CD4-positive, alpha-beta T cell treated with Interleukin-15 for 4 hours (primary cell): ENCODE measurements at places on chromosomes 2 and 18.
A peak's percentile ranks its signal among the peaks of the same experiment; 100 is the strongest.

DNA sequence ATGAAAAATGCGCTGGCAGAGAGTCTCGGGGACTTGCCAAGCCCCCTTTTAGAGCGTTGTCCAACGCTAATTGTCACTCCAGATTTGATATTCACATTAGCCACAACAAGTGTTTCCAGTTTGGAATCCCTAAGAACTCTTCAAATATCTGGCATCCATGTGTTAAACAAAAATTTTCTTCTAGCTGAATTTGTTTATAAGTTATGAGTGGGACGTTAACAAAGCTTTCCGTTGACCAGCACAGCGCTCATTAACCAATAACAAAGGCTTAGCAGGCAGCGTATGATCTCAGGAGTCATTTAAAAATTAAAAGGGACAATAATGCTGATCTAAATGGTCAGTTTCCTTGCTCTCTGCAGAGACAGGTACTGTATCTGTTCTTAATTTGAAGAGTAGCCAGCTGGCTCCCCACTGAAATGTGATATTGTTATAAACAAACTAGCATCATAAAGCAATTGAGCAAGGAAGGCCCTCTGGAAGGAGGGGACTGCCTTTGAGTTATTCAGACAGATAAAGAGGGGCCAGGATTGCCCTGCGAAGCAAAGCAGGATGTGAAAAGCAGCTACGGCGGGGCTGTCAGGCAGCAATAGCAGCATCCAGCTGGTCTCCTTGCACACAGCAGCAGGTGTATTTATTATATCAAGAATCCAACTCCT lies 337.2 kb upstream of the SALL3 start:
- DNase-seq, result no peak

DNA sequence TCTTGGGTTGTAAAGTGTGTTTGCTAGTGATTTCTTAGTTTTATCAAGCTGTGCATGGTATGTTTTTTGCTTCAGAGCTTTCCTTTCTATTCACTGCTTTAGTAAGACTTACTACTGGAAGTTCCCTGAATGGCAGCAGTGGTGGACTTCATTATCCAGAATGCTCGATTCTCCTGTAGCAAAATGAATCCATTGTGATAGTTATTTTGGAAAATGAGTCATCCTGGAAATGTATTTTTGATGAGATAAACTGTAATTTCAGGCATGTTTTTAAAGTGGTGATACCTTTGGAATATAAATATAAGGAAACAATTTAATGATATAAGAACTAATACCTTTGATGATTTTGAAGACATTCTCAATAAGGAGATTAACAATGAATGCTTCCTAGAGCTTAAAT lies 387.1 kb downstream of the PTPRM start:
- no peak for DNase-seq

GRCh38 chr18:48046843-48047242 lies 116.4 kb upstream of the SMAD2 start:
- DNase-seq, result no peak

DNA sequence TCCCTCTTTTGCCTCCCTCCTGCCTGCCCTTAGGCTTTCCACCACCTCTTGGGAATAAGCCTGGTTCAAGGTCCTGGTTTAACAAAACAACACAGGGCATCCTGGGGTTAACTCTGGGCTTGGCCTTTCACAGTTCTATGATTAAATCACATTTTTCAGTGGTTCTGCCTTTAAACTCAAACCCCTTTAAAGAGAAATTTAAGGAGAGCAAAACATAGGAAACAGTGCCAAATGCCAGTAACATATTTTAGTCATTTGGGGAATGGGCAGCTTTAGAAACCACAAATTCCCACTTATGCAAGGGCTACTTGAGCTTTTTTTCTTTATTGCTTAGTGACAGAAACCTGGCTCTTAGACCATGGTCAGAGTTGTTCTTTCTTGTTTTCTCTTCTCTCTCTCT lies 112.2 kb upstream of the FZD5 start:
- no peak for DNase-seq

DNA sequence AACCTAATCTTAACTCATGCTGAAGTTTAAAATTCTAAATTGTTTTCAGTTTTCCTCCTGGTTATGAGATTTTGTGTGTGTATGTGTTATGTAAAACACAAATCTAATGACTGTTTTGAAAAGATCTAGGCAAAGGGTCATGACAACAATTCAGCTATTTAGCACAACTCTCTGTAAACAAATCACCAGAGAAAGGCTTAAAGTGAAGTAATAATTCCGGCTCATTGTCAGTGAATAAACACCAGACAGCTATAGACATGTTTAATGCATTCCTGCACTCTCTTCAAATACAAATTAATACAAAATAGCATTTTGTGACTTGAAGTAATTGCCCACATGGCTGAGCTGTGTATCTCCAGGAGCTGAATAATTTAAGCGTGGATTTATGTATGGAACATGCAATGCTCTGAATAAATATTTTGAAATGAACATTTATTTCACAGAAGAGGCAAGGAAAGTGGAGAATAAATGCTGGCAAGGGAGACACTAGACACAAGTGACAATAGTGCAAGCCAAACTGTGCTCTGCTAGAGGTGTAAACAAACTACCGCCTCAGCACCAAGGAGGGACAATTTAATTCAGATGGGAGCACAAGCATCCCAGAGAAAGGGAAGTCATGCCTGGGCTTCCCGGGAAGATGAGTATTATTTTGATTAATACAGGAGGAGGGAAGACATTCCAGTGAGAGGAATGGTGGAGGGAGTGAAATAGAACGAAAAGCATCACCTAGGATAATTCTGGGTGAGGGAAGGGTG lies 133.6 kb upstream of the XPO1 start:
- DNase-seq, result no peak

DNA sequence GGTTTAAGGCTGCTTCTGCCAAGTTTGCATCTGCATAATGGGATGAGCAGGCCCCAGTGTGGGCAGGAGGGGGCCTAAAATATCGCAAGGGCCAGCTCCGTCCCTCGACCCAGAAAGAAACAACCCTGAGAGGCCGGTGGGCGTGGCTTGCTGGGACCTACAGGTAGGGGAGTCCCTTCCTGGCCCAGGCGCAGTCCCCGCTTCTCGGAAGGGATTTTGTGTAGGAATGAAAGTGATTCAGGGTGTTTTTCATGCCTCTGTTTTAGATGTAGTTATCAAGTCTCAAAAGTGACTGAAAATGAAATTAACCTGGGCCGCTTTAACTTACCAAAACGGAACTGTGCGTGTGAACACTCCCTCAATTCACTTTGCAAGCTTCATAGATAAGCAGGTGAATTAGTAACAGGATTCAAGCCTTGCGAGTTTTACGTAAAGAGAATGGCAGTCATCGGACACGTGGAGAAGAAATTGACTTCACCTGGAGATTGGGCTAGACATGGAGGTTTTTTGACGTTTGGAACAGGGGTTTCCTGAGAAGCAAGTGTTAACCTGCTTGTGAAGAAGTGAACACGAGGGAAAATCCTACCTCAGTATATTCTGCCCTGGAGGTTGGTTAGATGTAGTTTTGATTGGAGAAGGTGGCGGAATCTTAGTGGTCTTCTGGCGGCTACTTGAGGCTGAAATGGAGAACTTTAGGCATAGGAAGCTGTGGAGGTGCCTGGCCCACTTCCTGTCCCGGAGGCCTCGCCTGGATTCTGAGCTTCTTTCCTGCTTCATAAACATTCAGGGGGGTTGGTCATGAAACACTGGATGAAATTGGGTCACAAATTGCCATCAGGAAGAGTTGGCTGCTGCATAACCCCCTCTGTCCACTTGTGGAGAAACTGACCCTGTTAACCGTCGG lies 1.7 kb downstream of the NCK2 start:
- DNase-seq, result peak; percentile 82

DNA sequence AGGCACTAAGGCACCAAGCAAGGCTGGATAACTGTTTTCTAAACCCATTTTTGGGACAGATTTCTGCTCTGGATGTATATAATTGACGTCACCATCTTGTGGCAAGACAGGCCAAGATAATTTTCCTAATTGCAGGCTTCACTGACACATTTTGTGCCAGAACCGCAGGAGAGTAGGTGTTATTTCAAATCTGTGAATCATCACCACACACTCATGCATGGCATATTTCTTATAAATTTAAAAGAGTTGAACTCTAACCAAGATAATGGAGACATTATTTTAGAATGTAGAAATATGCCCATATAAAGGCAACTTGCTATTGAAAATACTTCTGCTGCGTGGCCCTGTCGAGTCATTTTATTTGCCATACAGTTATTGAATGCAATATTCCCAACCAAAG lies 68.3 kb upstream of the ACYP2 start:
- no peak for DNase-seq

DNA sequence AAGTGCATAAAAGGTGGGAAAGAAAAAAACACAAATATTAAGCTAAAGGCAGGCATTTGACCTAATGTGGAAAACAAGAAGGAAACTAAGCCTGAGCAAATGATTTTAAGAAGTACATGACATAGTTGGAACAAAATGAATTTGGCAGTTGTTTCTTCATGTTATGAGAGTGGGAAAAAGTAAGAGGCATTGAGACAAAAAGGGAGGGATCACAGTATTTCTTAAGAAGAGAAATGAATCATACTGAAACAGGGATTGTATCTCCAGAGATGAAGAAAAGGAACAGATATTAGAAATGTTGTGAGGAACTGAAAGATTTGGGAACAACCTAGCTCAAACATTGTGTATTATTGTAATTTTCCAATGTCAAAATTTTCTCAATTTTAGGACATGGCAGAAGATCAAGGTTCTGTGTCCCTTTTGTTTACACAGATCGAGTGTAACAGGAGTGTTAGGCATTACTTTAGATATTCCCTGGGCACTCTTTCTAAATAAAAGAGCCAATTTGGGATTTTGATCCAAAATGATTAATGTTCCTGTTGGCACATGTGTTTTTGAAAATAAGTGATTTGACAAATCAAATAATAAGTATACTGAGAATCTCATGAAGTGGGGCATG lies 98.6 kb downstream of the CALCRL start:
- DNase-seq, result no peak

- peak; percentile 18 for DNase-seq
Observed at GRCh38 chr2:205706769-205707381, 24.6 kb downstream of the NRP2 start.
